Stimulated activated CD4-positive, alpha-beta T cell treated with anti-CD3 and anti-CD28 coated beads, Interleukin-12 subunit alpha, Interleukin-12 subunit beta, amount 100 ng/mL, for 48 hours (primary cell): ENCODE measurements at places on chromosomes 4 and X.

DNA sequence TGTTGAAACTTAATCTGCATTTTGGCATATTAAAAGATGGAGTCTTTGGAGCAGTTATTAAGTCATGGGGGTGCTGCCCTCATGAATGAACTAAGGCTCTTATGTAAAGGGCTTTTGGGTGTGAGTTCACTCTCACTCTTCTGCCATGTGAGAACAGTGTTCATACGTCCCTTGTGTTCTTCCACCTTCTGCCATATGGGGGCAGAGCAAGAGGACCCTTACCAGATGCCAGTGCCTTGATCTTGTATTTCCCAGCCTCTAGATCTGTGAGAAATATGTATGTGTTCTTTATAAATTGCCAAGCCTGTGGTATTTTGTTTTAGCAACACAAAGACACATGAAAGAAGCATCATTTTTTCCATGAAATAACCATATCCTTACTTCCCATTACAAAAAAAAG, 213.9 kb downstream of the SPOCK3 start:
- no peak for DNase-seq

DNA sequence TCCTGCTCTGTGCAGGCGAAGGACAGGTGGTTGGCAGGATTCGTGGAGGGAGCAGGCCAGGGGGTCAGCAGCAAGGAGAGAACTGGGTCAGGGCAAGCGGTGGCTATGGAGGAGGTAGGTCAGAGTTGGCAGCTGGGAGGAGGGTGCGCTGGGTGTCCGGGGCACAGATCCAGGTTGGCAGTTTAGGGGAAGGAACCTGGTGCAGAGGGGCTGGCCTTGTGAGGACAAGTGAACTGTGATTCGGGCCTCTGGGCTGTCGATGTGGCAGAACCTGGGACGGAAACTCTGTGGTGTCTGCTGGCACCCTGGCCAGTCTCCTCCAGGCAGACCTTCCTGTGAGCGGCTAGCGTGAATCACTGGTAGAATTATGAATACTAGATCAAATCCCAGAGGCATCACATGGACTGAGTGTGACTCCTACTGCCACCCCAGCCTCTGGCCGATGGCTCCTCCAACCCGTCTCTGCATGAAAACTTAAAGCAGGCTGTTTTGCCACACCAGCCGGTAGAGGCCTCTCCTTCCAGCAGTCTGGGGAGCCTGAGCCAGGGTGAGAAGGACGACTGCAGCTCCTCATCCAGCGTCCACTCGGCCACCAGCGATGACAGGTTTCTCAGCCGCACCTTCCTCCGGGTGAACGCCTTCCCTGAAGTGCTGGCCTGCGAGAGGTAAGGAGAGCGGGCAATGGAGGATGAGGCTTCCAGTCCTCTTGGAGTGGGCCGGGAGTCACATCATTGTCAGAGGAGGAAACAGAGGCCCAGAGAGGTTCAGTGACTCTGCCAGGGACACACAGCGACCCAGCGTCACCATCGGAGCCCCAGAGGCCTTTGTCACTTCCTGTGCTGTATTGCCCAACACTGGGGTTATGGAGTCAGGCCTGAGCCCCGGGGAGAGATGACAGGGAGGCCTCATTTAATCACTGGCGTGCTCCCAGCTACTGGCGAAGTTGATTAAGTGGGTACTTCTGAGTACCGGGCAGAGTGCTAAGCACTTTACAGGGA, 20.3 kb downstream of the EVC start:
- DNase-seq = no peak

DNA sequence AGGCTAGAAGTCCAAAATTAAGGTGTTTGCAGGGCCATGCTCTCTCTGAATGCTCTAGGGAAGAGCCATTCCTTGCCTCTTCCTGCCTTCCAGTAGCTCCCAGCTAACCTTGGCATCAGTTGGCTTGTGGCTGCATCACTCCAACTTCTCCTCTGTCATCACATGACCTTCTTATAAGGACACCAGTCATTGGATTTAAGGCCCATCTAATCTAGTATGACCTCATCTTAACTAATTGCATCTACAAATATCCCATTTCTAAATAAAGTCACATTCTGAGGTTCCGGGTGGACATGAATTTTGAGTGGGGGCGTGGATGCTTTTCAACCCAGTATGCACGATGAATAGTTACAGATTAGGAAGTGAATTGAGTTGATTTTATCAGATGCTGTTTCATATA, 89.7 kb downstream of the DOCK11 start:
- no peak for DNase-seq

DNA sequence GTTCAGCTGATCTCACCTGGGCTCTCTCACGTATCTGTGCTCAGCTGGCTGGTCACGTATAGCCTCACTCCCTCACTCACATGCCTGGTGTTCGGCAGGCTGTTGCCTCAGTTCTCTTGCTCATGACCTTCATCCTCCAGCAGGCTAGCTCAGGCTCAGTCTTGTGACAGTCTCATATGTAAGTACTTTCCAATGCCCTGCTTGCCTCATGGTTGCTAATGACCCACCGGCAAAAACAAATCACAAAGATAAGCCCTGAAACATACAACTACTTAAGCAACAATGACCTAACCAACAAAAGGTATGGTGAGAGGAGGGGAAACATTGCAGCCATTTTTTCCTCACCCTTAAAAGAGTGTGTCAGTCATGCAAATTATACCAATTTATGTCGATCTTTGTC, 25.0 kb downstream of the MEPE start:
- DNase-seq = no peak

GRCh38 chr4:174595141-174595929, 73.0 kb upstream of the HPGD start:
- DNase-seq = no peak

GRCh38 chrX:112769034-112769433, 71.6 kb downstream of the AMOT start:
- DNase-seq = no peak

DNA sequence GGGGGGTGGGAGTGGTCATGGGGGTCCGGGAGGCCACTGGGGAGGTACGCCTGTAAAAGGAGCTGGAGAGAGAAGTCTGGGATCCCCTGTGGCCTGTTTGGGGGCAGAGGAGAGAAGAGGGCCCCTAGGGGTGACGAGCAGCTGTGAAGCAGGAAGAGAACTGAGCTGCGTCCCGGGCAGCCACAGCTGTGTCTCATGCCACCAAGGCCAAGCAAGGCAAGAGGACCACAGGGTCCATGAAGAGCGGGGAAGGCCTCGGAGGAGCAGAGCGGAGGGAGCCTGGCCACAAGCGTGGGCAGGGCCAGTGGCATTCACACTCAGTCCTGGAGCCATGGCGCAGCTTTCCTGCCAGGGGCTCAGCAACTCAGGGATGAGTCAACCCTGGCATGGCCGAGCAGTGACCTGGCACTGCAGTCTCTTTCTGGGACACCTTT, 13.6 kb upstream of the NAT8L start:
- no peak for DNase-seq

DNA sequence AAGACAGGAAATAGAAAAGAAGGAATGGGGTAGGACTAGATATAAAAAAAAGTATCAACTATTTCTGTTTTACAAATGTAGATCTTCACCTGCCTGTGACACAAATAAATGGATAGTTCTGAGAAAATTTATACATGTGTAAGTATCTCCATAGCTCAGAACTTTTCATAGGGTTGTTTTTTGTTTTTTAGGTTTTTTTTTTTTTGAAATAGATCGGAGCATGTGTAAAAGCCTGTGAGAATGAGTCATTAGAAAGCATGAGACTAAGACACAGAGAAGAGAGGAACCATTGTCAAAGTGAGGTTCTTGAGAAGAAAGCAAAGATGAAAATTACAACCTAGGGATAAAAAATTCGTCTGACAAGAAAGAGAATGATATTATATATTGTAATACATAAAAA, 481.6 kb downstream of the PABPC4L start:
- no peak for DNase-seq

DNA sequence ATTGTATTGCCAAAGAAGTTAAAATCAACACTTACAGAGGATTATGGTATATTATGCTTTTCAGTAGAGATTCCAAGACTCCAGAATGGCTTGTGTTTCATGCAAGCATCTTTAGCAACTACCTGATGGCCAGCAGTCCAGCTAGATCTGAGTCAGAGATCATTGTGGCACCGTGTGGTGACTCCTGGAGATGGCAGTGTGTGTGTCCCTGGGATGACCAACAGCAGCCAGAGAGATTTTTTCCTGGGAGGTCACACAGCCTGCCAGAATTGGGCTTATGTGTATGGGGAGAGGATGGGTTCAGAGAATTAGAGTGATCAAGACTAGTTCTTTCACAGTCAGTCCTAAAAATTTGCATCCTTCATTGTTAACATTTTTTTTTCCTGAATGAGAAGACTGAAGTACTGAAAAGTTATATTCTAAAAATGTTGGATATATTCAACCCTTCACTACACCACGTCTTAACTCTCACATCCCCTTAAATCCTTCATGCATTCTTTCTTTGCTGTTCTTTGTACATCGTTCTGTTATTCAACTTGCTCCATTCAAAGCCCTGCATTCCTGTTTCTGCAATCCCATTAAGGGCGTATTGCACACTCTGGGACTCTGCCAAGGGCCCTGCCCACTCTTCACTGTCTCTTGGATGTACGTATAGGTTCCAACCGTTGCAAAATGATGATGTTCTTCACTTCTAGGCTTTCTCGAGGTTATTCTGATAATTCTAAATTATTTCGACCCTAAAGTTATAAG, 12.4 kb downstream of the TENM3 start:
- no peak for DNase-seq

DNA sequence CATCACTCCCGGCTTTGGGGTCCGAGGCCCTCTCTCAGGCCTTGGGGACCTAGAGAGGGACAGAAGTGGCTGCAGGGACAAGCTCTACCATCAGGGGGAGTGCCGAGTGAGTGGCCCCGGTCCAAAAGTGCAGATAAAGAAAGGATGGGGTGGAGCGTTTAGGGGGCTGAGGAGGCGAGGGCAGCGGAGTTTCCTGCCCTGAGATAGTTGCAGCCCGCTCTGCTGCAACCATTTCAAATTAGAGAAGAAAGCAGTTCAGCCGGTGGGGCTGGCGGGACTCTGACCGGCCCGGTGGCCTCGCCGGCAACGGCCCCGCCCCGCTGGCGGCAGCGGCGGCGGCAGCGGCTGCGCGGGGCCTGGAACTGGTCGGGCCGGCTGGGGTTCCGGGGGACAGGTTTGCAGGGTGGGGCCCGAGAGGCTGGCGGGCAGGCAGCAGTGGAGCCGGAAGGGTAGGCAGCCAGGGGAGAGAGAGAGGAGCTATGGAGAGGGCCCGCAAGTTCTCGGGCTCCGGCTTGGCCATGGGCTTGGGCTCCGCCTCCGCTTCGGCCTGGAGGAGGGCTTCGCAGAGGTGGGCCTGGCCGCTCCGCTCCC, 7.6 kb downstream of the DLG3 start:
- DNase-seq = no peak

GRCh38 chr4:105894660-105895582, at the start of gene NPNT:
NPNT (plus strand) TSS chr4:105895471; CDS start chr4:105895653, 182 bp downstream.
- no peak for DNase-seq

DNA sequence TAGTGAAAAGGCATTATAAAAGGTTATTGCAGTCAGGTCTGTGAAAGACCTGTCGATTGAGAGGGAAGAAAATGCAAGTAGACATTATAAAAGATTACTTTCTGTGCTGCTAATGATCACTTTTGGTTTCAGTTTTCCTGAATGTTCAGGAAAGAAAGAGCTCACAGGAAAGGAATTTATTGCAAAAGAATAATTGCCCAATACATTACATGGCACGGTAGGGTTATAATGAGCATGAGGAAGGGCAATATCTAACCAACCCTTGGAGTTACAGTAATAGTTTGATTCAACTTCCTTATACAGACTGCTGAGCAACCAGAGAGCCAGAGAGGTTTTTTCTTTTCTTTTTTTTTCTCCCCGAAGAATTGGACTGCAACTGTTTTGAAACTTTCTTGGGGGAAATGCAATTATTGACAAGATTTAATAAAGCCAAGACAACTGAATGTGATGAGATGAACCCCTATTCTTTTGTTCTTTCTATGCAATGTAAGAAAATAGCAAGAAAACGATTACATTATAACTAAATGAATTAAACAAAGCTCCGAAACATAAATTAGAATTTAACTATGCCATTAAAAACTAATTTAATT, 247.0 kb downstream of the C4orf33 start:
- no peak for DNase-seq

- DNase-seq = no peak
These were observed 1.6 kb downstream of the MTNR1A start for GRCh38 chr4:186553717-186554116.

DNA sequence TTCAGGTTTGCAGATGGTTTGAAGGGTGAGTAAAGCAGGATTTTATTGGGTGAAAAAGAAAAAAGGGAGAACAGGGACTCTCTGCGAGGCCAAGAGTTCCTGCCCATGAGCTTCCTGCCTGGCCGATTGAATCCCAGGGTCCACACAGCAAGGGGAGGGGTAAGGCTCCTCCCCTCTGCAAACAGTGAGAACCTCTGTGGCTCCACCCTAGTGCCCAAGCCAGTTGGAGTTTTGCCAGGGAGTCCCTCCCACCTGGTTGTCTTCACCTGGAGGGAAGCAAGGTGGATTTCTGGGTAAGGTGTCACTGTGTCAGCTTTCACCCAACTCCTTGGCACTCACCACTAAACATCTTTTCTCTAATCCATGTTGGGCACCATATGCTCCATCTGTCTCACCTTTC, 70.9 kb downstream of the PDHA2 start:
- no peak for DNase-seq

GRCh38 chr4:63831590-63832155, 577.6 kb downstream of the TECRL start:
- DNase-seq = no peak

DNA sequence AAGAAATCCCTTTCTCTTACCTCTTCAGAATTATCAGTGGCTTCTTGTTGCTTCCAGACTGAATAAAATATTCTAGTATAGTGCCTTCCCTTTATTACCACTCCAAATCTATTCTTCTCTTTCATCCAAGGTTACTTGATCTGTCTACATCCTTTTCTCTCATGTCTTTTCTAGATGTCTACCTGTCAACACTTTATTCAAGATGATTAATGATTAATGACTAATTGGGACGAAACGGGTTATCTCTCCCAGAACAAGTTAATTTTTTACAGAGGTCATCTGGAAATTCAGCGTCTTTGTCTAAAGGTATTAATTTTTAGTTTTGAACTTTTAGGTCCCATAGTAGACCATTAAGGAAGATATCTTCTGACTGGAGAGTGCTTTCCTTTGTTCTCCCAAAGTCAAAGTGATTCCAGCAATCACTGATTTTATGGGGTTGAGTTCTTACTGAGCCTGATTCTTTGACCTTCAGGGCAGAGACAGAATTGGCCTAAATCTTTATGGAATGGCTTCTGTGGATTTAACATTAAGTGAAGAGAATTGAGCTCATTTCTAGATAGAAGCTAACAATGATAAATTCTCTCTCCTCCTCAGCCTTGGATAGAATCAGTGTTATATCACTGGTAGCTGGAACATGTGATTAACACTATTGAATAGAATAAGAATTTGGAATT, 335.4 kb upstream of the TEX13C start:
- no peak for DNase-seq
